ENCODE measurements at places on chromosomes 6 and 20. TPM values are rescaled to one million over a fixed set of nuclear protein-coding genes. Genes with fewer than 3 reads are reported as not detected.

GRCh38 chr20:63580796-63581461, 6.9 kb upstream of the HELZ2 start:
- no peak overlapping the region for H3K4me3 ChIP-seq
- DNase-seq: peak; percentile 50
- H3K36me3 ChIP-seq: no peaks in the 10 kb centered on the region
- H3K27me3 ChIP-seq: peaks cover 24% of the 10 kb centered on the region
- H3K4me1 ChIP-seq: no peaks in the 10 kb centered on the region

- no peak overlapping the region for H3K27ac ChIP-seq
- no peaks in the 10 kb centered on the region for H3K4me1 ChIP-seq
- no peak overlapping the region for H3K4me3 ChIP-seq
- no peaks in the 10 kb centered on the region for H3K27me3 ChIP-seq
Observed at GRCh38 chr20:10647471-10647870, 26.3 kb downstream of the JAG1 start.

DNA sequence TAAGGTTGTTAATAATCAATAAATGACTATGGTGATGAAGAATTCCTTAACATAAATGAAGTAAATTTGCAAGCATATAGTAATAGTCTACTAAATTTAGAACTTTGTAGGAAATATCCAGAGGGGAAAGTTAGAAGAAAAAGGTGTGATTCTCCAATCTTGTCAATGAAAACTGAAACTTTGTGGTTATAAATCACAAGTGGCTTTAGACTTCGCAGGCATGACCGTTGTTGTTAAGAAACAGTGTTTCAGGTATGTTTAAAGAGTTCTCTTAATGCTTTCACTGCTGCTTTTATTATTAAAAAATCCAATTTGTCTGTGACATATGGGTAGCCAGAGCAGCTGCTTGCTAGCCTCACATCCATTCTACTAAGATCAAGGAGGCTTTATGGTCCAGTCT, 475.6 kb upstream of the ADGRB3 start:
- no peak for DNase-seq
- H3K36me3 ChIP-seq: no peaks in the 10 kb centered on the region
- H3K27ac ChIP-seq: no peak overlapping the region
- H3K27me3 ChIP-seq: no peaks in the 10 kb centered on the region

GRCh38 chr20:61949714-61950640, 115.7 kb downstream of the TAF4 start:
- no peak for DNase-seq
- H3K4me3 ChIP-seq: no peak overlapping the region
- no peaks in the 10 kb centered on the region for H3K36me3 ChIP-seq
- H3K4me1 ChIP-seq: no peaks in the 10 kb centered on the region
- H3K27me3 ChIP-seq: peaks cover 11% of the 10 kb centered on the region

The HNF4A gene
- total RNA-seq: 471 TPM
